SJCRH30 (cell line): ENCODE measurements at places on chromosomes 7 and 10. TPM values are rescaled to one million over a fixed set of nuclear protein-coding genes. Genes with fewer than 3 reads are reported as not detected.

DNA sequence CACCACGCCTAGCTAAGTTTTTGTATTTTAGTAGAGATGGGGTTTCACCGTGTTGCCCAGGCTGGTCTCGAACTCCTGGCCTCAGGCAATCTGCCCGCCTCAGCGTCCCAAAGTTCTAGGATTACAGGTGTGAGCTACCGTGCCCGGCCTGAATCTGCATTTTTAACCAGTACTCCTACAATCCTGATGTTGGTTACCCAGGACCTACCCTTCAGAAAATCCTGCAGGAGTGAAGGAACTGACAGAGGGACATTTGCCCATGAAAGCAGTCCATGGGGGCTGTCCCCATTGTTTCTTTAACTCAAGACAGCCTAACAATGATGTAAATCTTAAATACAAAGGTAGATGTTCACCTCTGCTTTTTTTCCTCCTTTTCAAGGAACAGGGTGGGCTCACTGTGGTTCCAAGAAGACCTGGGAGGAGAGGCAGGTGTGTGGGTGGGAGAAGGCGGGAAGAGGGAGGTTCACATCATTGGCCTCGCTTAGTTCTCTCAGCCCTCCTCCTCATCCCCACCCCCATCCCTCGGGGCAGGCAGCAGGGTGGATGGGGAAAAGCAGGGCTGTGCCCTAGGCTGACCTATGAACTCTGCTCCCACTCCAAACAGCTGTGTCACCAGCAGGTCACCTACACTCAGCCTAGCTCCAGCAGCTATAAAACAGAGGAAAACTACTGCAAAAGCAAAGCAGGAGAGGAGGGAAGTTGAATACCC, 13.5 kb downstream of the LRRC20 start:
- H3K4me3 ChIP-seq = no peak overlapping the region
- H3K36me3 ChIP-seq = no peaks in the 10 kb centered on the region
- no peaks in the 10 kb centered on the region for H3K4me1 ChIP-seq
- H3K27ac ChIP-seq = no peak overlapping the region

DNA sequence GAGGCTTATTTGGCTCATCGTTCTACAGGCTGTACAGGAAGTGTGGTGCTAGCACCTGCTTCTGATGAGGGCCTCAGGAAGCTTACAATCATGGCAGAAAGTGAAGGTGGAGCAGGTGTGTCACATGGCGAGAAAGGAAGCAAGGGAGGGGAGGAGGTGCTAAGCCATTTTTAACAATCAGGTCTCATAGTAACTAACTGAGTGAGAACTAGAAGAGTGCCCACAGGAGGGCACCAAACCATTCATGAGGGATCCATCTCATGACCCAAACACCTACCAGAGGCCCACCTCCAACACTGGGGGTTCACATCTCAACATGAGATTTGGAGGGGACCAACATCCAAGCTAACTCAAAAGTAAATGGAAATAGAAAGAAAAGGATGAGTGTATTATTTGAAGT, 78.1 kb downstream of the CXCL12 start:
- H3K4me1 ChIP-seq = peaks cover 3% of the 10 kb centered on the region
- no peaks in the 10 kb centered on the region for H3K27me3 ChIP-seq
- DNase-seq = no peak
- no peak overlapping the region for H3K27ac ChIP-seq

The OIT3 gene
- total RNA-seq = 0.08 and 0.13 TPM in 2 replicates

DNA sequence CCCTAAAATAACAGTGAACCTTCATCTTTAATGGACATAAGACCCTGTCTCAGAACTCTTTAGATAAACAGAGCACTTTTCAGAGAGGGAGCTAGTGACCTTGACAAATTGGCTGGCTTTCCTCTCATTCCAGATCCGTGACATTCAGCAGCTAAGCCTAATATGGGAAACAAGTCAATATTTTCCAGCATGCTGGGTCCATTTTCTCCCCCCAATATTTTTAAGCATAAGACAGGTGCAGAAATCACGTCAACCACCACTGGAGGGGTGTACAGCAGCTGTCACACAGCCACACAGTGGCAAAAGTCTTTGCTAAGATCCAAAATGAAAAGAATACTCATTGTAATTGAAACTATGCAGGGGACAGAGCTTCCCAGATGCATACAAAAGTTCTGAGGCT, 26.1 kb downstream of the LRRTM3 start:
- no peak overlapping the region for H3K4me3 ChIP-seq
- H3K36me3 ChIP-seq = no peaks in the 10 kb centered on the region
- H3K27ac ChIP-seq = peak overlapping the region; percentile 20
- peak; percentile 36 for DNase-seq
- H3K27me3 ChIP-seq = no peaks in the 10 kb centered on the region

DNA sequence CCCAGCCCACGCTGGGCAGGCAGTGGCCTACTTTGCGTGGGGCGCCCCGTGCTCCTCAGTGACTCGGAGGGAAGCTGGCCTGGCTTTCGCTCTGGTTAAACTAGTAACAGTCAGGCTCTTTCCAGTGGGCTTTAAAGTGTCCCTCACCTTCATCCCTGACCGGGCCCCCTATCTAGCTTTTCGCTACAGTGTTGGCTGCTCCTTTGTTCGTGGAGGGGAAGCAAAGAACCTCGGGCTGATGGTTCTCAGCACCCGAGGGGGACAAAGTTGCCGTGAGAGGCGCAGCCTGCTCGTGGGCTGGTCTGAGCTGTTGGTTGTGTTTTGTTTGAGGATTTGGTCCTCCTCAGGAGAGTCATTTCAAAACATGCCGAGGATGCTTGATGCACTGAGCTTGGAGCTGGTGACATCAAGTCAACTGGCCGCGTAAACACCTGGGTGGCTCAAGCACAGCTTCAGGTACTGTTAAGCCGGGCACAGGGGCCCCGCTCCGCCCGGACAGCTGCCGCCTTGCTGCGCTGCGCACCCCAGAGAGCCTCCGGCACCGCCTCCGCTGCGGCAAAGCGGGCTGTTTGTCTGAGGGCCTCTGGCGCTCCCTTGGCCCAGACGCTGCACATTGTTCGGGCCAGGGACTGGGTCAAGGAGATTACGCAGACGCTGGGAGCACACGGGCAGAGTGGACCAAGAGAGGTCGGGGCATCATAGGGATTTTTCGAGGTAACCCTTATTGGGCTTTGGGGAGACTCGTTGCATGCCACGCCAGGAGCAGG, 1.6 kb downstream of the DLX6 start:
- H3K27ac ChIP-seq = peak overlapping the region; percentile 66
- H3K27me3 ChIP-seq = no peaks in the 10 kb centered on the region
- H3K36me3 ChIP-seq = no peaks in the 10 kb centered on the region
- peak overlapping the region; percentile 62 for H3K4me3 ChIP-seq

DNA sequence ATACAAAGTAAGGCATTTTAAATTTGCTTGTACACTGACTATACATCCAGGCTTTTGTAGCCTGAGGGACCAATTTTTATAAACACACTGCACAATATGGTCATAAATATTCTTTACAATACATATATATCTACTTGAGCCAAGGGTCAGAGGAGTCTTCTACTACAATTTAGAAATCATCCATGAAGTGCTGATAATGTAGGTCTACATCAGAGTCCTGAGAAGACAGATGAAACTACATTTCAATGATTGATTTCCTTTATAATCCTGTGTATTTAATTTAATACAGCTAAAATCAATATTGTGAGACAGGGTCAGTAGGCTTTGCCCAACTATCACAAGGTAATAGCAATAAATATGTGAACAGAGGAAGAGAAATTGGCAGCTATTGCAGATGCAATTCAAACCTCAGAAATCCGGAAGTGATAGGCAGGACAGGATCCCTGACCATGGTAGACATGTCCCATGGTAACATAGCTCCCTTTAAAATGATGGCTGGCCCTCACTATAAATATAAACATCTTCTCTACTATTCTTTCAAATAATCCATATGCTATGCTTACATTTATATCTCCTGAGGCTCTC, 318.0 kb upstream of the POT1 start:
- no peaks in the 10 kb centered on the region for H3K27me3 ChIP-seq
- no peaks in the 10 kb centered on the region for H3K4me1 ChIP-seq
- DNase-seq = no peak
- no peak overlapping the region for H3K27ac ChIP-seq
- no peak overlapping the region for H3K4me3 ChIP-seq

- no peak for DNase-seq
- no peak overlapping the region for H3K27ac ChIP-seq
- H3K27me3 ChIP-seq = no peaks in the 10 kb centered on the region
- no peak overlapping the region for H3K4me3 ChIP-seq
- peaks cover 14% of the 10 kb centered on the region for H3K4me1 ChIP-seq
- H3K36me3 ChIP-seq = no peaks in the 10 kb centered on the region
Measured at GRCh38 chr10:44297963-44298362, 86.9 kb downstream of the CXCL12 start.
